ENCODE measurements at places on chromosomes 2 and 18.

- peak; percentile 72 for DNase-seq
Measured at GRCh38 chr18:8162802-8163201, 446.4 kb upstream of the RAB12 start.

GRCh38 chr2:58667137-58667774, 426.1 kb upstream of the FANCL start:
- DNase-seq, result no peak

DNA sequence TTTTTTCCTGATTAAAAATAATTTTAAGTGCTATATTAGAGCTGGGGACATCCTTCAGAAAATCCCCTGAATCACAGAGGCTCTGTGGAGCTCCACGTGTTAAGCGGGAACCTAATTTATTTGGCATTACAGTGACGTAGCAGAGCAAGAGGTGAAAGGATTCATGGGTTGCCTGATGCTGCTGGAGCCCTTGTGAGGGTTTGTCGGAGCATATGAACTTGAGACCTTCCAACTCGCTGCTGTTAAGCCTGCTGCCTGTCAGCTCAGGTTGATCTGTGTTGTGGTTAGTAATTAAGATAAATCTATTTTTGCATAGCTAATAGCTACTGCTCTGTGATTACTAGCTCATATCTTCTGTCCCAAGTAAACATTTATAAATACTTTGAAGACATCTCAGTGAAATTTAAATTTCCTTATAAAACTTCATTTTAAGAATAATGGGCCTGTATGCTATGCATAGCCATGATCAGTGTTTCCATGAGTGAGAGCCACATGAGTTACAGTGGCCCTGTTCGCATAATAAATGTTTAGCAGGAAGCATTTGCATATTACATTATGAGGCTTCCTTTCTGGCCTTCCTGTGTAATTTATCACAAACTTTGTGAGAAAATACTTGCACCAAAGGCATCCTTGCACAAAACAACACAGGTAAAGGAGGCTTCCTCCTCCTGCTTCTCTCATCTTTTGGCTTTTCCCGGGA, 438.9 kb downstream of the PTPRM start:
- no peak for DNase-seq

GRCh38 chr2:134392442-134393074, 138.7 kb downstream of the MGAT5 start:
- DNase-seq, result no peak

DNA sequence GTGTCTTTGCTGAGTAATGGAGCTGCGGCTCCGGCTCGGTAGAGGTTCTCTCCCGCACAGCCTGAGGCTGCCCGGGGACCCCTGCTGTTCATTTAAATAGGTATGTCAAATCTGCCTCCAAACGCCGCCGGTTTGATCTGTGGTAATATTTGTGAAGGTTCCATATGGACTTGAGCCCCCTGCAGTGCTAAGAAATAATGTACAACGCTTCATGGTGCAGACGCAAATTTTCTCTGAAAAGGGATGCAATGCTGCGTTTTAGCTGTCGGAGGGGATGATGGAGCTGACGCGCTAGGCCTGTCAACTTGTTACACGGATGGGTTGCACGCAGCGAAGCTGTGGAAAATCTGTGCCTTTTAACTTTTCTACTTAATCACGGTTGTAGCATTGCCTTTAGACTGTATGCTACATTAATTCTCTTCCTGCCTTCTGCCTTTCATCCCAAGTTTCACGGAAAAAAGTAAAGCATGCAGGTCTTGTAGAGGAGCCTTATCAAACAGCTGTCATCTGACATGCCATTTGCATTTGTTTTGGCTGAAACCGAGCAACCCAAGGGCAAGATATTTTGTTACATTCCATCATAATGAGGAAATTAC, 43.2 kb downstream of the MRPS9 start:
- DNase-seq, result no peak

DNA sequence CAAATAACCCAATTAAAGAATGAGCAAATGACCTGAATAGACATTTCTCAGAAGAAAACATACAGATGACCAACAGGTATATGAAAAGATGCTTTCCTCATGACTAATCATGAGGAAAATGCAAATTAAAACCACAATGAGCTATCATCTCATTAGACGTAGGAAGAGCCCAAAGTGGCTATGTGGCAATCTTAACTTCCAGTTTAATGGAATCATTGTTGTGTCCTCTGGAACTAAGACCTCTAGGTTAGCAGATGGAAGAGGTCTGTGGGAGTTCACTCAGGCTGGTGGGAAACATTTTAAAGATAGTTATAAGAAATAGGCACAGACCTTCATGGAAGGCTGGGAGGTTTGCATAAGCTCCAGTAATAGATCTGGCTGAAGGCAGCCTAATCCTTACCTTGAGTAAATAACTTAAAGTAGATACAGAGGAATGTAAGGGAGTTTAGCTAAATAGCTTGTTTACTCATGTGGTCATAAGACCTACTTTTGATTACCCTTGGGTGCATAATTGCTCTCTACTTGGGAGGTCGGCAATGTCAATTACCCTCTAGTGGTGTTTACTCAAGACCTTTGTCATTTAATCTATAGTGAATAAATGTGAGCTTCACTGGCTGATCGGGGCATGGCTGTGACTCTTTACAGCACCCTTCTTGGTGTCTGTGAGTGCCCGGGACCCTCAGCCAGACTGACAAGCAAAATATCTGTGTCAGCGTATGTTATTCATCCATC, 119.0 kb downstream of the GULP1 start:
- DNase-seq, result no peak

- no peak for DNase-seq
Measured at GRCh38 chr18:49464718-49465598, 4.5 kb upstream of the DYM start.
